Left colon (tissue), 2 donors: ENCODE measurements at places on chromosomes 4 and X. TPM values are rescaled to one million over a fixed set of nuclear protein-coding genes. Genes with fewer than 3 reads are reported as not detected.

- DNase-seq, result no peak
These were observed 50.2 kb upstream of the TLR3 start for GRCh38 chr4:186018784-186019183.

DNA sequence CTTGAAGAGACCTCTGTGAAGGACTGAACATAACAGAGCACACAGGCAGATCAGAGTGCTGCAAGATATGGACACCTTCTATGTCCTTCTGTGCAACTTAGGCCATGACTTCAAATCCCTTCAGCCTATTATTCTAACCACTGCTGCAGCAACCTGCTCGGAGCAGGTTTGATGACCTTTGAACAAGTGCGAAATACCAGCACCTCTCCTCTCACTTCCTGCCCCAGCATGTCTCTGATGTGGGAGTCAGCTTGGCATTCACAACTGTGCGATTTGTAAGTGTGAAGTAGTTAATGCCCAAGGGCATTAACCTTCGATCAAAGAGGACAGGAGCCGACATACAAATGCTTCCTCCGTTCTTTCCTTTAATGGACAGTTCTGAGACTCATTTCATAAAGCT lies 1.6 kb upstream of the EXOC1 start:
- peak; percentile 23 for DNase-seq

DNA sequence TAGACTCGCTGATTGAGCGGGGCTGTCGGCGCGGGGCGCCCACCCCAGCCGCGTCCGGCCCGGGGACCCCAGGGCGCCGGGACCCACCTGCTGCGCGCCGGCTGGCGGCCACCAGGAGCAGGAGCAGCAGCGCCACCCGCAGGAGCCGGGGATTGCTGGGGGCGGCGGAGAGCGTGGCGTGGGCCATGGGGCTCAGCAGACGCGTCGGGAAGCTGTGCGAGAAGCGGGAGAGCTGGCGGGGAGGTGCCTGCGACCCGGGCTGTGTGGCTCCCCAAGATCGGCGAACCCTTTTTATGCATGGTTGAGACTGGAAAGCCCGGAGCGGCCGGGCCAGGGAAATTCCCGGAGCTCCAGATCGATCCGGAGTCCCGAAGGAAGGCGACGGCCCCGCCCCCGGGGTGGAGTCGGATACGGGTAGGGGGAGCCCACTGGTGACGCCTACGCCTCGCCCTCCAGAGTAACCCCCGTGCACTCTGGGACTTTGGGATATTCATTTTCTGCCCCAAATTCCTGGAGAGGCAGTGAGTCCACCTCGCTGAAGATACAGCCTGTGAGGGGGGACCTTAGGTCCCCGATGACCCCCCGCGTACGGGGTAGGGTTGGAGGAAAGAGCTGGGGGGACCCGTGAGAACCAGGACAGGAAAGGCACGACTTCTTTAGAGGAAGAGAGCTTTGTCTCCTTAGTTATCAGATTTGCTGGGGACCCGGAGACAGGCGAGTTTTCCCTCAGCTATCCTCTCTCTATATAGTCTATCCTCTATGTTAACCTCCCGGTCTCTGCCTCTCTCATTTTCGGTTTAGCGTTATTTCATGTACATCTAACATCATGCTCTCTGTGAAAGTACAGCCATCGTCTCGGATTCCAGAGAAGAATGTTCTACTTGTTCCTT lies at the start of gene CXCL3:
Gene CXCL3 (minus strand): TSS at position 265 of the 890 bp plus-strand sequence. CDS start 78 bp downstream, at position 187.
- DNase-seq, result peak; percentile 91

DNA sequence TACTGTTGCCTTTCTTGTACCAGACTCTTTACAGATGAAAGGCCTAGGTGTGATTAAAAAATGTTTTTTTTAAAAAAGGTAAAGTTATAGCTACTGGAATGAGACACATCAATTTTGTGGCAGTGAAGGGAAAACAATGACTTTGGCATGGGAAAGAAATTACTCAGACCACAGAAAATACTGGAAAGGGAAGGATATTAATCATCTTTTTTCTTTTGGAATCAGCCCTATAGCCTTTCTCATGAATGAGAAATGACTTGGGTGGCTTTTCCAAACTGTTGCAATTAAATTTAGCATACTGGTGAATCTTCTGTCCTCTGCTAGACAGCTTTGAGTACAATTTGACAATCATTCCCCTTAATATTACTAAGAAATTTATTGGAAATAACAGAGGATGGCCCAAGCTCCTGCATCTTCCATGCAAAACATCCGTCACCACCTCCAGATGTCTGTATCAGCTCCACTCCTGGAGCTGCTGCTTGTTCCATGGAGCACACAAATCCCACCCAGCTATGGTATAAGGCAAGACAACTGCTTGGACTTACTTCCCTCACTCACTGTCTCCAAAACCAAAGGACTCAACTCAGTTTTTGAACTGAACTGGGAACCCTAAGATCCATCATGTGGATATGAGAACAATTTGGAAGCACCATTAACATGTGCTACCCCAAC lies 97.6 kb upstream of the ARSJ start:
- no peak for DNase-seq

GRCh38 chr4:43243433-43244116 lies 351.1 kb downstream of the GRXCR1 start:
- no peak for DNase-seq

RUFY3 gene
- 37.8 TPM for total RNA-seq
